Activated effector memory CD4-positive, alpha-beta T cell treated with Interleukin-2 at 50 U/mL for 16 hours (primary cell): ENCODE measurements at places on chromosomes 6 and 20.
A peak's percentile ranks its signal among the peaks of the same experiment; 100 is the strongest.

DNA sequence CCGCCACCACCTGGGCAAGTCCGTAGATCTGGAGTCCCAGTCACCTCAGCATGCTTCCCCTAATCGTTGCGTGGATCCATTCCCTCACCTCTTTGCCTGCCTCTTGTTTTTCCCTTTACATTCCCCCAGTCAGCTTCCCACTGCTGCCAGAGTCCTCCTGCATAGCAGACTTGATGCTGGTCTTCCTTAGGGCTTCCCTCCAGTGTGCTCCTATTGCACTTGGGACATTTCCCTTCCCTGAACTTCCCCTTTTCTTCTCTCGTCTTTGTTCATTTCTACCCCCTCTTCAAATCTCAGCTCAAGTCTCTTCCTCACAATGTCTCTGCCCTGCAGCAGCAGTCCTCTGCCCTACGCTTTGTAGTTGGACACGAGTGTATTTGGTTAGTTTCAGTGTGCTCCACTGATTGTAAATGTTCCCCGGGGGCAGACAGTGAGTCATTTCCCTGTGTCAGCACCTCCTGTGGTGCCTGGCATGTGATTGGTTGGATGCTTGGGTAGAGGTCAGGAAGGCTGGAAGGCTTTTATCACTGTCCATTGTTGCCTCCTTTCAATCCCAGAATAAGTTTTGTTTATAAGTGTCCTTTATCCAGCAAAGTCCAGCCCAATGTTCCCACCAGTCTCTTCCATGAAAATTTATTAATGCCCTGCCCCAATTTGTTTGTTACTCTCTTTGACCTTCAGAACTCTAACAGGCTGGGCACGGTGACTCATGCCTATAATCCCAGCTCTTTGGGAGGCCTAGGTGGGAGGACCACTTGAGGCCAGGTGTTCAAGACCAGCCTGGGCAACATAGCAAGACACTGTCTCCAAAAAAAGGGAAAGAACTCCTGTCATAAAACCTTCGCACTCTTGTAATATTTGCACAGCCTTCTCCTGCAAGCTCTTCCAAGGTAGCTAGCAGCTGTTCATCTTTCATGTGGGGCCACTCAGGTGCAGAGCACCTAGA lies 38.3 kb downstream of the FAM120B start:
- no peak for DNase-seq

DNA sequence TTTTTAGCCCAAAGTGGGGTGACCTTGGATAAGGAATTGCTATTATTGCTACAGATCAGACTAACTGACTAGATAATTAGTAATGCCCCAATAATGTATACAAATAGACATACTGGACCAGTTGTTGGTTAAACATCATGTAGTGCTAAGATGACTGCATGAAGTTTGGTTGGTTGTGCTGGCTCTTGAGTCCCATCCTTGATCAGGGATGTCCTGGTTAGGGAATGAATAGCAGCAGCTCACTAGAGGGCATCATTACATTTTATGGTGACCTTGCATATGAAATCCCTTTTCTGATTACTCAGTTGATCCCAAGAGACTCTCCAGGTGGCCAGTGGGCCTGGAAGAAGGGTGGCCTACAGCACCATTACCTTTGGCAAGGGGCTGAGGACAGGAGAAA lies 10.9 kb downstream of the TPBG start:
- no peak for DNase-seq

GRCh38 chr6:47252633-47253032 lies 57.1 kb downstream of the TNFRSF21 start:
- DNase-seq: no peak

DNA sequence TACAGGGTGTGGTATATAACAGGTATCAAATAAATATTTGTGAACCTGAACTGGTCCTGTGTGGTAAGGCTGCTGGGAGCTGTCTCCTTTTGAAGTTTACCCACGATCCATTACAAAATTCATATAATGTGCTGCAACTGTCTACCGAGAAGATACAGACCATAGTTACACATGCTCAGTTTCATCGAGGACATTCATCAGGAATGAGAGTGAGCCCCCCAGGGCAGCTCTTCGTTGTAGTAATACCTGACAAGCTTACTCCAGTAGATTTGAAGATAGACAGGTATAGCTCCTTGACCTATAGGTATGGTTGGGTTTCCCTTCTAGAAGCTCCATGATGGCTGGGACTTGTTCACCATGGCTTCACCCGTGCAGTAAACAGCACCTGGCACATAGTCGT lies 25.7 kb downstream of the ARMC2 start:
- no peak for DNase-seq

GRCh38 chr20:36856691-36857635 lies 19.0 kb upstream of the TLDC2 start:
- DNase-seq: peak; percentile 30

GRCh38 chr6:13298446-13298845 lies 29.9 kb downstream of the TBC1D7 start:
- no peak for DNase-seq

DNA sequence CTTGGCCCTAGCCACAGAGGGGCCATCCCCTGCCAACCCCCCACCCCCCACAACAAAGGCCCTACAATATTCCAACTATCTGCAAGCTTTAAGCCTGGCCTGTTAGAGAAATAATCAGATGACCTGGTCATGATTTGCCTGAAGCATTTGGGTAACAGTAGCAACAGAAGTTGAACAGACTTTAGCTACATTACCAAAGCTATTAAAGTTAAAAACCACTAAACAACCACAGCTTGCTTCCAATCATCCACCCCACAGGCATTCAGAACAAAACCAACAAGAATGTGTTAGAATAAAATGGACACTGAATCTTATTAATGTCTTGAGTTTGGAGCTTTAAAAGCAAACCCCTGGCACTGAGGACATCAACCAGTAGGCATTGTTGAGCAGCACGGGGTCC lies 250.9 kb downstream of the LRFN2 start:
- DNase-seq: no peak

- no peak for DNase-seq
These were observed 221.0 kb downstream of the ADGB start for GRCh38 chr6:146819596-146820320.

- DNase-seq: no peak
These were observed 45.4 kb downstream of the SSR1 start for GRCh38 chr6:7267466-7268091.

GRCh38 chr6:3911614-3912336 lies 62.6 kb downstream of the FAM50B start:
- DNase-seq: no peak

DNA sequence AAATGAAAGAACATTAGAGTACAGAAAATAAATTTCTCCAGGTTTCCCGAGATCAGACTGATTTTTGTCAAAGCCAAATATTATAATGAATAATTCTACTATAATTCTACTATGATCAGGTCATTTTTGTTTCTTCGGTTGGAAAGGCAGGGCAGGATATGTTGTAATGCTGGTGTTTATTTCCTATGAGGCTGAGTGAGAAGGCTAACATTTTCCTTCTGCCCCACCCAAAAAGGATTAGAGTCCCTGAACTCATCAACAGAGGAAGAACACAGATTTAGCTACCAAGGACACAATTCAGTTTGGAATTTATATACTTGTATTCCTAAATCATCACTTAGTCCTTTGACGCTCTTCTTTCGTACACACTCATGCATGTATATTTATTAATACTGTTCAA lies 318.9 kb downstream of the SYNE1 start:
- DNase-seq: no peak

- DNase-seq: no peak
These were observed 411.1 kb downstream of the HDGFL1 start for GRCh38 chr6:22980446-22980845.

GRCh38 chr6:8499540-8499939 lies 64.2 kb upstream of the SLC35B3 start:
- no peak for DNase-seq

GRCh38 chr6:69098910-69099309 lies 463.8 kb downstream of the ADGRB3 start:
- no peak for DNase-seq

DNA sequence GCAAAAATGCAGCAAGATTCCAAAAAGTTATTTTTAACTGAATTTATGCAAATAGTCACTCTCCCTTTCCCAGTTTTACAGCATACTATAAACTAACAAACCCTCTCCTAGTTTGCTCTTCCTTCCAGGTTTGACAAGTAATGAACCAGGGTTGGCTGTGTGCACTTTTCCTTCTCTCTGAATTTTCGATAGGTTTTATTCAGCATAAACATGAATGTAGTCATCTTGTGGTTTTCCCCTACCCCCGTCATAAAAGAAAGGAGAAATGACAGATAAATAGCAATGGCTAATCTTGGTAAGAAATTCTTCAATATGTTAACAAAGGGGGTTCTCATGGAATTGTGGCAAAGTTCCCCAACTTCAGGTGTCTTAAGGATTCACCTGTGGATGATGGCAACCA lies 26.3 kb downstream of the PRDM1 start:
- no peak for DNase-seq

GRCh38 chr6:84361372-84362192 lies 134.1 kb upstream of the CEP162 start:
- DNase-seq: no peak

DNA sequence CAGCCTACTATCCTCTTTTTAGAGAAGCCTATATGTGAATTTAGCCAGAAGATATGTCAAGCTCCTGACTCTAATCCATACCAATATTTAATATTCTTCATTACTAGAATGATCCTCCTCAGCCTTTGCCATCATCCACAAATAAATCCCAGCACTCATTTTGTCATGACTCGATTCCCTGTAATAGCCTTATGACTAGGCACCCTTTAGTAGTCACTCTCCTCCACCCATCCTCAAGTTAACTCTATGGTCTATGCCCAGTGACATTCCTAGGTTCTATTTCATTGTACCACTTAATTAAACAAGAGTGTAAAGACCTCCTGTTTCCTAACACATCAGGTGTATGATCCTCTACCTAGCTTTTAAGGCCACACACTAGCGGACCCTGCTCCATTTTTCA lies 450.4 kb upstream of the CITED2 start:
- no peak for DNase-seq

GRCh38 chr6:108106694-108107093 lies 32.2 kb upstream of the OSTM1 start:
- DNase-seq: no peak

DNA sequence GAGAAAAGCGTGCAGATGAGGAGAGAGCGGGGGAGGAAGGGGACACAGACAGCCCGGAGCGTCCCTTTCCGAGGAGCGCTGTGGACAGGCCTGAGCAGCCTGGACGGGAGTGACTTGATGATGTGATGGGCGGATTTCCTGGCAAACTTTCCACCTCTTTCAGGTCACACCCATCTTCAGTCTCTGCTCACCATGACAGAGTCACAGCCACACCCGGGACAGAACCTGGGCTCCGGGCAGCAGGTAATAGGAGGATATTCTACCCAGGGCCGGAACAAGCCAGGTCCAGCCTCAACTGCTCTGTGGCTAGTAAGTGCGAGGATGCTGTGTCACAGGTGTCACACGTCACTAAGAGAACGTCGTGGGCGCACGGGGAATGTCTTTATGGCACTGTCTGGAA lies 84.3 kb downstream of the THBS2 start:
- no peak for DNase-seq

- DNase-seq: no peak
These were observed 179.3 kb downstream of the MTHFD1L start for GRCh38 chr6:151044465-151045441.

DNA sequence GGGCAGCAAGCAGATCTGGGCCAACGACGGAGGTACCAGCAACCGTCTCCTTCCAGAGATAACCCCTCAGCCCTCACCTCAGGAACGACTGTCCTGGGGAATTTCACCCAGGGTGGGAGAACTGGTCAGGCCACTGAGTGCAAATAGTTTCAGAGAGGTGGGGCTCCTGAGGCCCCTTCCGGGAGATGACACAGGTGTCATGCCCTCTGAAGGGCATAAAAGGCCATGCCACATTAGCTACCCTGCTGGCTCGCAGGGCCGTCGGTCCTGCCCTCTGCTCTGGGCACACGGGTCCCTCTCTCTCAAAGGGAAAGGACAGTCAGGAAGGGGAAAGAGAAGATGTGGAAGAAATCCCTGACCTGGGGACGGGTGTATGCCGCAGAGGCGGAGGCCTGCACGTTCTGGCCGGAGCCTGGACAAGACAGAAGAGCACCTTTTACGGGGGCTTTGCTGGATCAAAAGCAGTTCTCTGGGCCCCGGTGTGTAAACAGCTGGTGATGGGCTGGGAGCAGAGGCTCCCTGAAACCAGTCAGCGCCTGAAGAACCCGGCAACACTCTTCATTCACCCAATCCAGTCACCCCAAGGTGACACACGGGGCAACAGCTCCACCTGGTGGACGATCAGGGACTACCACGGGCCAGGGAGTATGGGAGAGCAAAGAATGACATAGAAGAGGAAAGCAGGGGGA lies 6.4 kb upstream of the TAF8 start:
- peak; percentile 80 for DNase-seq

- peak; percentile 65 for DNase-seq
These were observed 108.4 kb downstream of the RTN4IP1 start for GRCh38 chr6:106520711-106521401.
